ENCODE measurements at places on chromosomes 3 and 15.

- DNase-seq, result no peak
Observed at GRCh38 chr15:66921319-66921915, 144.0 kb upstream of the SMAD3 start.

DNA sequence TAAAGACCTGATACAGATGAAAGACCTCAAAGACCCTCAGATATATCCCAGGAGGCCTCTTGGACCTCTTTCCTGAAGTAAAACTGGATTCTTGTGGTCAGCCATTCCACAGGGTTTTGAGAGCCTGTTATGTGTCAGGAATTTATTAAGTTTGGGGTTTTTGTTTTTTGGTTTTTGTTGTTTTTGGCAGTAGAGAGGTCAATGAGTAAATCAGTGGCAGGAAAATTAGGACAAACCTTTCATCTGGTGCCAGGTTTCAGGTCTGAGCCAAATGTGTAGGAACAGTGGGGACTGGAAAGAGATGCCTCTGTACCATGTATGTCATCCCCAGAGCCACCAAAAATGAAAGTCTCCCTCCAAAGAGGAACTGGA, 520.4 kb upstream of the MDFIC2 start:
- no peak for DNase-seq

- no peak for DNase-seq
Observed at GRCh38 chr3:15541371-15541770, 19.9 kb upstream of the COLQ start.

DNA sequence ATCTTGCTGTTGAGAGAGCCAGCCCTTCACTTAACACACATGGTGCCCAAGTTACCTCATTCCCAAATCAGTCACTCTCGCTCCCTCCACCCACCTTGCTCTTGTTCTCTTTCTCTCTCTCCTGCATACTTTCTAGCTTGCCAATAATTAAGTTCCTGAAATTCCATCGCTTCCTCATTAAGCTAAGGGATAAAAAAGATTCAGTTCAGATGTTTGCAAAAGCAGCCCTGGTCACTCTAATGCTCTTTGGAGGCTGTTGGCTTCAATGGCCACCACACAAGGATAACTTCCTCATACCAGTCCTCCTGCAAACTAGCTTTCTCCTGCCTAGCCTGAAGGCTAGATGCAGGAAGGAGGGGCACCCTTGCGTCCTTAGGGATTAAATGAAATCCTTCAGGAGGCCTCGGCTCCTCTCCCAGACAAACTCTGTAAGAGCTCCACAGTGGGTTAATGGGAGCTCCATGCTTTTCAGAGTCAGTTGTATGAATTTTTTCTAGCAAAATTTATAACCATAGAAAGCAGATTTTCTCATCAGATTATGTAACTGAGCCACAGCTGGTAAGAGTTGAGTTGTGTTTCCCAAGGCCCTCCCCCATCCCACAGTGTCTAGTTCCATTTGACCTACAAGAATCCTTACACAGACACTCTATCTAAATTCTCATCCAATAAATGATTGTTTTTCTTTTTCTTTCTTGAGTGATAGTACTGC, 176.6 kb upstream of the TRIM42 start:
- no peak for DNase-seq

- DNase-seq, result no peak
Observed at GRCh38 chr15:91072161-91072560, 27.9 kb upstream of the SV2B start.

DNA sequence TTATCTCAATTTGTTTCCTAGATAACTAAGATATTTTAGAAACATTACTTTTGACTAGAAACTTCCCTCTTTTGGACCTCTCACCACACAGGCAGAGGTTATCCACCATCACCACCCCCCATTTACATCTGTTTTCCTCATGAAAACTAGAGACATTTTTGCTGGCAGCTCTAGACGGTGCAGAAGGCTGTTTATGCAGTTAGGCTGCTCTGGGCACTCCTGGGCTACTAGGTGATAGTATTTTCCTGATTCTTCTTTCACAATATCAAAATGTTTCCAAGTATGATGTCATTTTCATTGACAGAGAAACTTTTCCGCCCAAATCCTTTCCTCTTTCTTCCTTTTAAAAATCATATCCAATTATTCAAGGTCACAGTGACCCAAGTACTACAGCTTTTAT, 67.1 kb downstream of the PLOD2 start:
- DNase-seq, result no peak

DNA sequence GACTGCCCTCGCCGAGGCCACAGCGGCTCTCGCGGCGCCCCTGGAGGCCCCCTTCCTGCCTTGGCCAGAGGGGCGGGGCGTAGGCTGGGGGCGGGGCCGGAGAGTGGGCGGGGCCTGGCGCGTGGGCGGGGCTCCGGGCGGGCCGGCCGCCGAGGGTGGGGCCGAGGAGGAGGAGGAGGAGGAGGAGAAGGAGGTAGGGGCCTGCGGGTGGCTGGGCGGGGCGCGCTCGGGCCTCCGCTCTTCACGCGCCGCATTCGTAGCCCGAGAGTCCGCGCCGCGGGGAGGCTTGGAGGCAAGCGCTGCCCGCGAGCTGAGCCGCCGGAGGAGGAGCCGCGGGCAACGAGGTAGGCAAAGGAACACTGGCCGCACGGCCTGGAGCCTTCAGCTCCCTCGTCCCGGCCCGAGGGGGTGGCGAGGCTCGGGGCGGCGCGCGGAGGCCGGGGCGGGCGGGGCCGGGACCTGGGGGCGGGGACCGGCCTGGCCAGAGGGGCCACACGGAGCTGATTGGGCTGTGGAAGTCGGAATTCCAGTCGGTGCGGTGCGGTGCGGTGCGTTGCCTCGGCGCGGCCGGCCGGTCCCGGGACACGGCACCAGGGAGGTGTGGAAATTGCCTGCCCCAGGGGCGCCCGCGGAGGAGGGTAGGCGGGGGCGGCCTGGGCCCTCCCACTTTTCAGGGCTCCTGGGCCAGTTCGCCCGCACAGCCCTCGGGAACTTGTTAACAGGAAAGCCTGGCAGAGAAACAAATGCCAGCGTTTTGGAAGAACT, at the start of gene PPP2R3A:
PPP2R3A (plus strand) TSS at position 223 of the 765 bp plus-strand sequence. CDS start 35,771 bp downstream, outside the sequence.
- peak; percentile 51 for DNase-seq

DNA sequence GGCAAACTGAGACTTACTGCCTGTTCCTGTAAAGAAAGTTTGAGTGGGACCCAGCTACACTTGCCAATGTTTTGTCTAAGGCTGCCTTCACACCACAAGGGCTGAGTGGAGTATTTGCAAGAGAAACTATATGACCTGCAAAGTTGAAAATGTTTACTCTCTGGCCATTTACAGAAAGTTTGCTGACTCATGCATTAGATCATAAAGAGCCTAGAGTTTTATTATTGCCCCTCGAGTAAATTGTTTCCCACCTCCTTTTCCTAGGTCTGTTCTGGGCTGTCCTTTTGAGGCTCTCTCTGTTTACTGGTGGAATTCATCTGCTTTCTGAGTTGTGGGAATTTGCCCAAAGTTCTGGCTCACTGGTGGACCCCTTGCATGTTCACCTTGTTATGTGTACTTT, 6.7 kb upstream of the PROK2 start:
- no peak for DNase-seq

- DNase-seq, result no peak
Observed at GRCh38 chr3:41320953-41321641, 121.8 kb downstream of the CTNNB1 start.

DNA sequence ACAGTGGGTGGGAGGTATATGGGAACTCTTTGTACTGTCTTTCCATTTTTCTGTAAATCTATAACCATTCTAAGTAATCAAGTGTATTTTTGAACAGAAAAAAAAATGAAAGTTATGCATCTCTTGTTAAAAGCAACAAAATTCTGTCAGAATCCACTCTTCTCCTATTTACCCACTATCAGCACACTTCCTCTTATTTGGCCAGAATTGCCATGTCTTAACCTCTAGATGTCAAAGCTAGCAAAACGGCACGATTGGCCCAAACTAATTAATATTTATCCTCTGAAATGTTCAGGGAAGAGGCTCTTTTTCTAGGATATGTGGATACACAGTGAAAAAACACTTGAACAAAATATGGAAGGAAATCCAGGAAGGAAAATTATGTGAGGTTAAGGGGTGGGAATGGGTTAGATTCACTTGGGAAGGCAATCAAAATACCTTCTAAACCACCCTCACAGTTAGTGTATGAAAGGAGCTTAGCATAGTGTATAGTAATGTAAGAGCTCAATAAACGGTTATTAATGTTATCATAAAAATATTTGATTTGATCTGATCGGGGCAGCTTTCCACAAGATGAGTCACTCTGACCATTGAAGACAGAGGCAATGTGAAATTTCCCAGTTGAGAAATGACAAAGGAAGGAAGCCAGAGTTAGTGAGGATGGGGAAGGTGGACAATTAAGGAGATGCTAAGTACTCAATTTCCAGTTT, 20.1 kb upstream of the TGFBR2 start:
- DNase-seq, result no peak

DNA sequence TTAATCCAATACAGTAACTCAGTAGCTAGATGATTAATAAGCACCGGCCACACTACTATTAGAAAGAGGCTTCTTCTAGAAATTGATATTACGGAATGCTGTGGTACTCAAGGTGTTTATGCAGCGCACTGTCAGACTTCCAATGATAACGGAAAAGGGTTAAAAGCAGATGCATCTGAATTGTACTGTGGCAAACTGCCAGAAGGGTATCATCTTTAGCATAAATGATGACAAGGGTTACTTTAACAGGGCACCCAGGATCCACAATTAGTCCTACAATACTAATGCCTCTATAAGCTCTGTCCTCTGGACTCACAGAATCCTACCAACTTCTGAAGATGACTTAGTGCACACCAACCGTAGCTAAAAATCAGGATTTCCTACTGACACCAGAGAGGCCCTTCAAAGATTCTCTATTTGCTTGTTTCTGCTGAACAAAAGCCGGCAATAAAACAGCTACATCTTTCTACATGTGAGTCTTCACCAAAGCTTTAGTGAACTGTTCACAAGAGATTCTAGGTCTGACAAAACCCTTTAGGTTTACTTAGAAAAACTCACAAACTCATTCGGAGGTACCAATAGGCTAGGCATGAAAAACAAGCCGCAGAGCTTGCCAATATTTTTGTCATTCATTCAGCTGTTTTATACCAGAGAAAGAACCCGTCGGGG, 7.1 kb downstream of the SATB1 start:
- DNase-seq, result no peak

DNA sequence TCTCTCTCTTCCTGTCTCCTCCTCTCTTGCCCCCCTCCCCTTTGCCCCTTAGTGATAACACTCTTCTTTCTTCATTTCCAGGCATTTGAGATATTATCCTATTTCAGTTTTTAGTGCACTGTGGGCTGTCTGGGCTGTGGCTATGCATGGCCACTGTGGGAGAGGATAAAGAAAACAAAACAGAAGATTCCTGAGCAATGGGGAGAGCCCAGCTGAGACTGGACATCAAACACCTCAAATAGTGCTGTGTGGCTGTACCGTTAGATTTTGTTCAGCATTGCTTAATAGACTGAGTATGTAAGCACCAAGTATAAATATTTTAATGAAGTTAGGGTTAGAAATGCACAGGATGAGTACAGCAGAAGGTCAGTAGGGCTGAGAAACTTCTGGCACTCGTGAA, 7.9 kb upstream of the GBE1 start:
- no peak for DNase-seq

- DNase-seq, result no peak
Observed at GRCh38 chr3:64278625-64279024, 53.4 kb upstream of the PRICKLE2 start.

GRCh38 chr3:143241481-143241951, 121.9 kb downstream of the CHST2 start:
- DNase-seq, result no peak
